ENCODE measurements at places on chromosomes 2 and 18.

- no peak for DNase-seq
Measured at GRCh38 chr2:233519787-233520611, 46.6 kb downstream of the USP40 start.

- no peak for DNase-seq
Measured at GRCh38 chr2:210198326-210198725, 26.9 kb downstream of the ACADL start.

DNA sequence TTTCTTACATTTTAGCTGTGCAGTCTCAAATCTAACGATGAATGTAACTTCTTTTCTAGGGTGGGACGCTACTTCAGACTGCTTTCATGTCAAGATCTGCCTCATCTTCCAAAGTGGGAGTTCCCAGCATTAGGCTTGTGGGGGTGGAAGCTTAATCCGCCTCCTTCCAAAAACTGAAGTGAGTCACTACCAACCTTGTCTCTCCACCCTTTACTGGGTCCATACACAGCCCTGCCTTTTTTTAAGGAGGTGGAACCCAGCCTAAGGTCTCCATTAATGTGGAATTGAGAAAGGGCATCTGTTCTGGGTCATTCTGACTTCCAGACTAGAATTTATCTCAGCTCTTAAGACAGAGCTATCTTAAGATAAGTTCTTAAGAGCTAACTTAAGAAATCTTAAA, 42.0 kb upstream of the NFE2L2 start:
- DNase-seq = no peak

DNA sequence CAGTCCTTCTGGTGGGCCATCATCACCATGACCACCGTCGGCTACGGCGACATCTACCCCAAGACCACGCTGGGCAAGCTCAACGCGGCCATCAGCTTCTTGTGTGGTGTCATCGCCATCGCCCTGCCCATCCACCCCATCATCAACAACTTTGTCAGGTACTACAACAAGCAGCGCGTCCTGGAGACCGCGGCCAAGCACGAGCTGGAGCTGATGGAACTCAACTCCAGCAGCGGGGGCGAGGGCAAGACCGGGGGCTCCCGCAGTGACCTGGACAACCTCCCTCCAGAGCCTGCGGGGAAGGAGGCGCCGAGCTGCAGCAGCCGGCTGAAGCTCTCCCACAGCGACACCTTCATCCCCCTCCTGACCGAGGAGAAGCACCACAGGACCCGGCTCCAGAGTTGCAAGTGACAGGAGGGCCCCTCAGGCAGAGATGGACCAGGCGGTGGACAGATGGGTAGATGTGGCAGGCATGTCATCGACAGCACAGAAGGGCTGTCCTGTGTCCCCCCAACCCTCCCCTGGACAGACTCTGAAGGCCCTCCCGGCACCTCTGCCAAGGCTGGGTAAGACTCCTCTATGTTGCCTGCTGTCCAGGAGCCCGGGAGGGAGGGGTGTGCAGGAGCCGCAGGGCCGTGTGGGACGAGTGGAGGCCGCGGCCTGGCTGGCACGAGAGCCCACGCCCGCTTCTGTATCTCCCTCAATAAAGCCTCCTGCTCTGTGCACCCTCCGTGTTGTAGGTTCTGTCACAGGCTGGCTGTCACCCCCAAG, 2.0 kb downstream of the KCNF1 start:
- no peak for DNase-seq

GRCh38 chr18:51278045-51278649, 80.7 kb upstream of the MEX3C start:
- DNase-seq = no peak

DNA sequence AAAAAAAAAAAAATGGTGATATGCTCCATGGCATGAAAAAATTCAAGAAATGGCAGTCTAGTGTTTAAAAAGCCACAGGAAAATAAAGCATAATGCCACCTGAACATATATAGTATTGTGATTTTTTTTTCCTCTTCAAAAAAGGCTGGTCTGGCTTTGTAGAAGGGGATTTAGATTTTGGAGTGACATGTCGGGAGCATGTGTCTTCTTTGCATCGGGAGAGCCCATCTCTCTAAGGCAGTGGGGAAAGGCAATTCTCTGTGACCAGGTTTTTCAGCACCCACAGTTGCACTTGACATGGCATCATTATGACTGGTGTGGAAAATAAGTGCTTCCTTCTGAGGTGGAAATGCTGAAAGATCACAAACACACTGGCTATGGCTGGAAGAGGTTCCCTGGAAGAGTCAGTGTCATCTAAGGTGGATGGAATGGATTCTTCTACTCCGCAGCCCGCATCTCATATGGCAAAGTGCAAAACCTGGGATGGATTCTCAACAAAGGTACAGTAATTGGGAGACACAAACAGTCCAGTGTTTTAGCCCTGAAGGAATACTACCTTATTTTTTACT, 172.5 kb downstream of the AGAP1 start:
- DNase-seq = no peak

DNA sequence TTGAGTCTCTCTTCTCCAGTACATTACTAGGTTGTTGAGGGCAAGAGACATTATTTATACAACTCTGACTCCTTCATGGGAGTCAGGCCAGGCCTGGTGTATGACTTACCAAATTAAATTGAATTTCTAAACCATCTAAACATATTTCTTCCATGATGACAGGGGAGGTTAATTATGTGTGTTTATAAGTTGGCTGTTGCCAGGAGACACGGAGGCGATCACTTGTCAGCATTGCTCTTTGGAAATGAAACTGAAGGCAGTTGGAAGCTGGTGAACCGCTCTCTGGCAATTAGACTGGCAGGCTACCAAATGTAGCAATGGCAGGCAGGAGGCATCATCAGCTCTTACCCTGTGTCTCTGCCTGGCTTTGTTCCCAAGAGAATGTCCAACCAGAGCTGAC, 241.4 kb downstream of the KCNS3 start:
- no peak for DNase-seq

DNA sequence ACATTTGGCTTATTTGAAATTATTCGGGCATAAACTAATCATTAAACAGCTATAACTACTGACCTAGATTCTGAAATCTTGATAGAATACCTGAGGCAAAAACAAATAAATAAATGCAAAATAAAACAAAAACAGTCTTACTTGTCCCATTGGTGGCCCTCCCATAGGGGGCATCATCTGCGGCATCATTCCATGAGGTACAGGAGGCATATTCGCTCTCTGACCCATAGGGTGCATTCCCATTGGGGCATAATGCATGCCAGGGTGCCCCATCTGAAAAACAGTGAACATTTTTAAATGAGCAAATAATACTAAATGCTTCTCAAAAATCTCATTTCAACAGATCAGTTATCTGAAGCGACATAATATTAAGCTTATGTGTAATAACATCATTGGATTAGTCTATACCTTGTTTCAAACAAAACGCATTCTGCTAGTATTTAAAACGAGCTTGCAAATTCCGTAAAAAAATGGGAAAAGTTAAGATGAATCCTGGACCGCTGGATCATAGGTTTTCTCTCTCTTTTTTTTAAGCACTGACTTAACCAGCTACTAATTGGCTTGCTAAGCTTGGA, 1.3 kb downstream of the PRPF40A start:
- DNase-seq = no peak

DNA sequence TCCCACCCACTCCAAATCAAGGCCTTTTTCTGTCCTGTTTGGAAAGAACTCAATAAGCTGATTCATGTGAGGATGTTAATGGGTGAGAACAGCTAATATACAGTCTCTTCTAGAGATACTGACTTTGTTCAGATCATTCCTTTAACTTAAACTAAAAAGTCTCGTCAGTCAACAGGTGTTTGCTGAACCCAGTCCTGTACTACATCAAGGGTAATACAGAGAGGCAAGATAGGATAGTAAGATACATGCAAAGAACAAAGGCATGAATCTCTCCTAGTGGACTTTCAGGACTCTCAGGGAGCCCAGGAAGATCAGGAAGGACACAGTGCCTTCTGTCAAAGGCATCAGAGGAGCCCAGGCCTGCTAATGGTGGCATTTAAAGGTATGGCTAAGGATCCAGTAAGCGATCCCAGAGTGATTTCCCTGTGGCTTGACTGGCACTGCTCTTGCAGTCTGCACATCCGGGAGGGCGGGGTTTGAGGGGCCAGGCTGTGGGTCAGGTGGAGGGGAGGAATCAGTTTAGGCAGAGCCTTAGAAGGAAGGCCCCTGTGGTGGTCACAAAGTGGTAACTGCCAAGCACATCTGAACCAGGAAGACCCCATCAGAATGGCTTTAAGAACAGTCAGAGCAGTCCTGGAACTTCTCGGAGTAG, 54.0 kb downstream of the EPAS1 start:
- DNase-seq = no peak

DNA sequence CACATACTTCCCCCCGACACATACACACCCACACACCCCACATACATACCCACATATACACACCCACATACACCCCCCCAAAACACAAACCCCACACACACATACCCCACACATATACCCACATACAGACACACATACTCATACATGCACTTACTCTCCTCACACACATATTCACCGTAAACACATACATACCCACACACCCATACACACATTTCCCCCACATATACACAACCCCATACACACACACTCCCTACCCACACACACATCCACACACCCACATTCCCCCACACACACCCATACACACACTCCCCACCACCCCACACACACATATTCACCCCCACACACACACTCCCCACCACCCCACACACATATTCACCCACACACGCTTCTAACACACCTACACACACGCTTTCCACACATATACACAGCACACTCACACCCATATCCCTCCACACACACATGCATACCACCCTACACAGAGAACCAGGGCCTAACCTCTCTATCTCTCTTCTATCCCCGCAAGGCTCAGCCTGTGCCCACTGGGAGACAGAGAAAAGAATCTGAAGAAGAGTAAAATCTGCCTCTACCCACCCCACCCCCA, 182.4 kb upstream of the ETAA1 start:
- no peak for DNase-seq

- no peak for DNase-seq
Measured at GRCh38 chr18:44411262-44411905, 269.3 kb upstream of the SETBP1 start.

DNA sequence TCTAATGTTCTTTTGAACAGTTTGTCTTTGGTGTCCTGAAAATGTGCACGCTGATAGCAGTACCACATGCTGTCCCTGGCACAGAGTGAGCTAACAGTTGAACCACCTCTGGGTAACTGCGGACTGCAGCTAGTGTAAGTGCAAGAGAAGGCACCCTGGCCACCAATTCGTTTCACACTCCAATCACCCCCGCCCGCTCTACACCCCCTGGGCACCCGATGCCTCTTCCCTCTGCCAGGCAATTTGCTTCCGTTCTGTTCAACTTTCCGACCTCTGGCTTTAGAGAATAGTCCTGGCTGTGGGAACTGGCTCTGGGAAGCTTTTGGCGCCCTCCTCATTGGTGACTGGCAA, 1.4 kb downstream of the DOCK10 start:
- DNase-seq = no peak

DNA sequence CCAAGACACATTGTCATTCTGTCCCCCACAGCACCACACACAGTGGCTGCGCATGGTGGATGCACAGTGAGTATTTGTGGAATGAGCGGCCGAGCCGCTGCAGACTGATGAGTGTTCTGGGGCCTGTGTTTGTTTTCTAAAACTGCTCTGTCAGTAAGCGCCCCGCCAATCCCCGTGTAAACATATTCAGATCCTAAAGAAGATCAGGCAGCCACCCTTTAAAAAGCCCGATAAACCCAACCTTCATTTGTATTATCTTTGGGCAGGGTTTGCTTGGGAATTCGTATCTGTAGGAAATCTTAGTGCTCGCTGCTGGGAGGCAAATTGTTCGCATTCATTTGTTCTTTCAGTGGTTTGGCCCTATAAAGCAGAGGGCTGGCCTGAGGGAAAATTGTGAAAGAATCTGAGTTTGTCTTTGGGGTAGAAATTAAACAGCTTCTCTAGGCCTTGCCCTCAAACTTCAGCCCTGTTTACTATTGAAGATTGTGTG, 68.6 kb downstream of the TGOLN2 start:
- DNase-seq = no peak

GRCh38 chr18:42636309-42636708, 479.2 kb downstream of the RIT2 start:
- DNase-seq = no peak

GRCh38 chr2:196242131-196242620, 70.8 kb upstream of the STK17B start:
- no peak for DNase-seq

GRCh38 chr2:26769089-26769761, 5.1 kb downstream of the SLC35F6 start:
- DNase-seq = no peak

DNA sequence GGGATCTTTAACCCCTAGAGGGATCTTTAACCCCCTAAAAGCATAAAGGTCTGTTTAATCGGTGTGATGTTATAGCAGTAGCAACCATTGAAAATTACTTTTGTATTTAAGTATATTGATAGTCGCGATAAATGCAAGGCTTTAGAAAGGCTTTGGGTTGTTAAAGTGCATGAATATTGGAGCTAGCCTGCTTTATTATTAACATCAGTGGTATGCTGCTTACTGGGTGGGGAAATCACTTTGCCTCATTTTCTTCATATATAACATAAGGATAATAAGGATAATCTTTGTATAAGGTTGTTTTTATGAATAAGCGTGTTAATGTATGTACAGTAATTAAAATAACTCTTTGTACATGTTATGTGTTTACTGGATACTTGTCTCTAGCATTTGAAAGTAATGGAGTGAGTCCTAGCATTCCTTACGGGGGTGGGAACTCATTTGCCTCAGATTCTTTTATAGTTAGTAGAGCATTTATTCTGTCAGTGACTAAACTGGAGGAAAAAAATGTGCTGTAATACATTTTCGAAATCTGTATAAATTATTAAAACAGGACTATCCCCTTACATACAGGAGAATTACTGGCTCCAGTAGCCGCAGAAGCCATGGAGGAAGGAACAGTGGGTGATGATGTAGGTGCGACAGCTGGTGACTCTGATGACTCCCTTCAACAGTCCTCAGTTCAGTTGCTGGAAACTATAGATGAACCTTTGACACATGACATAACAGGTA, 122.2 kb downstream of the BIRC6 start:
- no peak for DNase-seq

DNA sequence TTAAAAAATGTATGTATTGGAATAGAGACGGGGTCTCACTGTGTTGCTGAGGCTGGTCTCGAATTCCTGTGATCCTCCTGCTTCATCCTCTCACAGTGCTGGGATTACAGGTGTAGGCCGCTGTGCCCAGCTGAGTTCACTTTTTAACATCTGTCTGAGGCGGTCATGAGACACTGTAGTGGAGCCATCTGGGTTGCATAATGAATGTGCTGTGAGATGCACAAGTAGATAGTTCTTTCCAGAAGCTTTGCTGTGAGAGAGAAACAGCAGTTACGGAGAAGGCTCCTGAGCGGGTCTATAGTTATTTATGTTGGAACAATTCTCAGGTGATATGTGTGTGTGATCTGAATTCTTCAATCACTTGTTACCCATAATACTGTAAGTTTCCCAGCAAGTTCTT, 3.1 kb downstream of the RMC1 start:
- DNase-seq = no peak

- DNase-seq = no peak
Measured at GRCh38 chr2:157055660-157056199, 201.8 kb upstream of the GALNT5 start.

GRCh38 chr2:19841918-19842693, 59.7 kb downstream of the TTC32 start:
- DNase-seq = no peak

Measured in naive thymus-derived CD8-positive, alpha-beta T cell (primary cell).